ENCODE measurements at places on chromosomes 1 and 21.

GRCh38 chr1:24964811-24965570 lies 34.9 kb upstream of the RUNX3 start:
- DNase-seq: peak; percentile 77

- DNase-seq: no peak
These were observed 265.0 kb upstream of the USP24 start for GRCh38 chr1:55480029-55480795.

- peak; percentile 29 for DNase-seq
These were observed 3.7 kb upstream of the FNDC7 start for GRCh38 chr1:108708691-108709660.

- no peak for DNase-seq
These were observed 58.5 kb downstream of the LDLRAD2 start for GRCh38 chr1:21870611-21871010.

GRCh38 chr21:28641731-28642130 lies 350.9 kb downstream of the LTN1 start:
- no peak for DNase-seq

- DNase-seq: no peak
These were observed 77.9 kb downstream of the TENT5C start for GRCh38 chr1:117683571-117684285.

- no peak for DNase-seq
These were observed 219.3 kb upstream of the FGGY start for GRCh38 chr1:59077466-59078069.

DNA sequence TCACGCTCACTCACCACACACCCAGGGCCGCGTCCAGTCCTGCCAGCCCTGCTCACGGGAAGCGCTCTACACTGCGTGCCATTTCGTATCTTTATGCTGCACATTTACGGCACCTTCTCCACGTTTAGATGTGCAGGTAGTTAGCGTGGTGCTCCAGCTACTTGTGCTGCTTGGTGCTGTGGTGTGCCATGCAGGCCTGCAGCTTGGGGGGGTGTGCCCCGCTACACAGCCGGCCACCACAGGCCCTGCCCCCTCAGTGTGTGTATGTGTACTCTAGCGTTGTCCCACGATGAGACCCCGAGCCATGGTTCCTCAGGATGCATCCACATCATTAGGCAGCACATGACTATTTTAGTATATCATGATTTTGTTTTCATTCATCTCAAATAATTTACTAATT lies 38.3 kb downstream of the SNAP47 start:
- DNase-seq: no peak

- DNase-seq: no peak
These were observed 42.9 kb downstream of the SELENOF start for GRCh38 chr1:86871001-86871400.

DNA sequence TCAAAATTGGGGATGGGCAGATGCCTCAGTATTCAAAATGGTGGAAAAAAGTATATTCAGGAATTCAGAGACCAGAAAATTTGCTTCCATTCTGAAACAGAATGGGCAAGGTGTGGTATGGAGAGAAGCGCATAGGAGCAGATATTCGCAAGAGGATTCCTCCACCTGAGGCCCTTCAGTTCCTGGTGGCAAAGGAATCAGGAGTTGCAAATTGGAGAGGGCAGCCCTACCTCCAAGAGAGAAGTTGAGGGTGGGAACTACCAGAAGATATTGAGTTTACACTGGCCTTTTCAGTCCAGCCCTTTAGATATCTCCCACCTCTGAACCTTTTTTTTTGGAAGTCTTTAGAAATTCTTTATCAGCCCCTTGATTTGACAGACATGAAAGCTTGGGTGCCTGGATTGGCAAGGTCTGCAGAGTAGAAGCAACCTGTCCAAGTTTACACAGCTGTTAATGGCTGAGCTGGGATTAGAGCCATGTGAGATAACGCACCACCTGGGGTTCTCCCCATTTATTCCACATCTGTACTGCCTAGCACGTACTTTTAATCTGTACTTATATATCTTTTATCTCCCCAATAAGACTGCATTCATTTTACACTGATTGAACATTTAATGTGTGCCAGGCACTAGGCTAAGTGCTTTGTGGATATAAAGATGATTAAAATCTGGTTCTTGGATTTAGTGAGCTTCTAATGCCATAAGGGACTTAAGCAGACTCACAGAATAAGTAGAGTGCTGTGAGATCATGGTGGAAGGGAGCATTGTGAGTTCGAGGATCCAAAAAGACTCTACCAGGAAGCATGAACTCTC lies 99.5 kb downstream of the NGF start:
- DNase-seq: no peak

- no peak for DNase-seq
These were observed 232.8 kb downstream of the SDCCAG8 start for GRCh38 chr1:243488459-243489157.

GRCh38 chr1:52542085-52542688 lies 10.7 kb downstream of the TUT4 start:
- DNase-seq: no peak

DNA sequence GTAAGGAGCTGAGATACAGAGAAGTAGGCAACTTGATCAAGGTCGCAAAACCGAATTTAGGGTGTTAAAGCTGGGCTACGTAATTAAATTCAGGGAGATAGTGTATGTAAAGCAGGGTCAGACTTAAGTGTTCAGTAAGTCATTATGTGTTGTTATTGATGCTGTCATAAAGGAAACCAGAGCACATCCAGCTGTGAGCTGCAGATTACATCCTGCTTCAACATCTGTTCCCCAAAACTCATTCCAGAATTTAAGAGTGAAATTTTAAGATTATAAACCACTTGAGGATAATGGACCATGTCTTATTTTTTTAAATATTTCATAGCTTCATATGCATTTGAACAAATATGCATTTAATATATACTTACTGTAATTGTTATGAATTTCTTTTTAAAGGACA lies 49.7 kb downstream of the IVNS1ABP start:
- DNase-seq: no peak

DNA sequence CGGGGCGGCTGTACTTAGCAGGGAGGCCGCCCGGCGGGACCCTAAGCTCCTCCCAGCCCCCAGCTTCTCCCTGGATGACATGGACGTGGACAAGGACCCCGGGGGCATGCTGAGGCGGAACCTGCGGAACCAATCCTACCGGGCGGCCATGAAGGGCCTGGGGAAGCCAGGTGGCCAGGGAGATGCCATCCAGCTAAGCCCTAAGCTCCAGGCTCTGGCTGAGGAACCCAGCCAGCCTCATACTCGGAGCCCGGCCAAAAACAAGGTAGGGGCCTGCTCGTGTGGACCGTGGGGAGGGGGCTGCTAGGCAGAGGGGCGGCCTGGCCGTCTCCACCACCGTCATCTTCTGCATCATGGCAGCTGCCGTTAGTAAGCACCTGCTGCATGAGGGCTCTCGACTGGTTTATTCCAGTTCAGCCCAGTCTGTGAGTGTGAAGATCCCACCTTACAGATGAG lies 9.0 kb downstream of the ARHGEF16 start:
- no peak for DNase-seq

- peak; percentile 43 for DNase-seq
These were observed 2.6 kb upstream of the CREG1 start for GRCh38 chr1:167555971-167556714.
